GM20000 (cell line): ENCODE measurements at places on chromosomes 11 and 22.

- DNase-seq, result no peak
These were observed 5.9 kb downstream of the LRRC32 start for GRCh38 chr11:76664578-76665061.

DNA sequence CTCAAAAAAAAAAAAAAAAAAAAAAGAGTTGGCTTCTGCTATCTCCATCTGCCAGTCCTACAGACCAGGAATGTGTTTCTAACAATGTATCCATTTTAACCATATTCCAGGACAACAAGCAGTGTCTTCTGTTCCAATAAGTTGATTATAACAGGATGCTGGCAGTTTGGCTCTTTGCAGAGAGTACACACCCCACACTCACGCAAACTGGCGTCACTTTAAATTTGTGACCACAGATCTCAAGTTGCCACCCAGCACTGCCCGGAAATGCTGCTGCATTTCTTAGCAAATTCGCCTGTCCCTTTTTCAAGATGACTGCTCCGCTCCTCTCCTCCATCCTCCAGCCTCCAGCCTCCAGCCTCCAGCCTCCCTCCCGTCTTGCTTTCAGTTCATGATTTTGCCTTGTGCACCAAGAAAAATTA lies 44.3 kb downstream of the SCGB1A1 start:
- no peak for DNase-seq

DNA sequence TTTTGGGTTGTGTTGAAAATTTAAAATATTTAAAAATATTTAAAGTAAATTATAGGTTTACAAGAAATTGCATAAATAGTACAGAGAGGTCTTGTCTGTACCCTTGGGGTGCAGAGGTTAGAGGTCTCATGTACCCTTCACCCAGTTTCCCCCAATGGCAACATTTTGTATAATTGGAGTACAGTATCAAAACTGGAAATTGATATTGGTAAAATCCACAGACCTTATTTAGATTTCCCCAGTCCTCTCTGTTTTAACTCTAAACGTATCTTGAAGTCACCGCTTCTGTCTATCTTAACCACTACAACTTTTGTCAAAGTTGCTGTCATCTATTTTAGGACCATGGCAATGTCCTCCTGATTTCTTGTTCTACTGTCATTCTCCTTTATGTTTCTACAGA lies 10.9 kb downstream of the THY1 start:
- DNase-seq, result no peak

DNA sequence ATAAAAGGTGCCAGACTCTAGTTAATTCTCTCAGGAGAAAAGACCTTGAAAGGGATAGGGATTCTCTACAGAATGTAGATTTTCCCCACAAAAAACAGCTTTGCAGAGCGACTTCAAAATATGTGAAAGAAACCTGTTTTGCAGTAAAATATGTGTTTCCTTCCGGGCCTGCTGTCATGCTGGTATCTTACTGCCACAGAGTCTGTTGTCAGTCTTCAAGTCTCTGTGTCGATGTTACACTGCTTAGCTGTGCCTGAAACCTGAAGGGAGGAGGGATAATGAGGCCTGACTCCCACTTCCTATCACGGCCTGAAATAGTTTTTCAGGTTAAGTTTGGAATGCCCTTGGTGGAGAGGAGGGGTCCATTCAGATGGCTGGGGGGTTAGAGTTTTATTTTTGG lies 1.7 kb upstream of the DGCR2 start:
- DNase-seq, result no peak

DNA sequence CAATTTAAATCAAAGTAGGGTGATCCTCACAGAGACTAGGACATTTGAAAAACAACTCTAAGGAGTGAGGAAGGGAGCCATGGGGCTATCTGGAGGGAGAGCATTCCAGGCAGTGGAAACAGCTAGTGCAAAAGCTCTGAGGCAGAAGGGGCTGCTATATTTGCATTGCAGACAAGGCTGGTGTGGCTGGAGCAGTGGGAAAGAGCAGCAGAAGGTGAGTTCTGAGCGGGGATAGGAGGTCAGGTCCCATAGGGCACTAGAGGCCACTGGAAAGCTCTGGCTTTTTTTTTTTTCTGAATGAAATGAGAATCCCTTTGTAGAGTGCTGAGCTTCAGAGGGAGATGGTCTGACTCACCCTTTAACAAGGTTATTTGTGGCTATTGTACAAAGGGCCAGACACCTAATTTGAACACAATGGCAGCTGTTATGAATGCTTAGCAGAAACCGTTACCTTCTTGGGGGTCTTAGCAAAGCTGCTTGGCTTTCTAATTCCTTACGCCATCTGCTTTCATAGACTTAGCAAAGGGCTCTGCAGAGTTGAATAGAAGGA lies 291.6 kb downstream of the BUD13 start:
- no peak for DNase-seq

- DNase-seq, result no peak
These were observed 2.4 kb upstream of the SSTR3 start for GRCh38 chr22:37214731-37215030.

GRCh38 chr22:22927888-22928665 lies 40.5 kb downstream of the IGLL5 start:
- DNase-seq, result no peak

- no peak for DNase-seq
These were observed 144.3 kb downstream of the TRPC6 start for GRCh38 chr11:101439488-101439887.

DNA sequence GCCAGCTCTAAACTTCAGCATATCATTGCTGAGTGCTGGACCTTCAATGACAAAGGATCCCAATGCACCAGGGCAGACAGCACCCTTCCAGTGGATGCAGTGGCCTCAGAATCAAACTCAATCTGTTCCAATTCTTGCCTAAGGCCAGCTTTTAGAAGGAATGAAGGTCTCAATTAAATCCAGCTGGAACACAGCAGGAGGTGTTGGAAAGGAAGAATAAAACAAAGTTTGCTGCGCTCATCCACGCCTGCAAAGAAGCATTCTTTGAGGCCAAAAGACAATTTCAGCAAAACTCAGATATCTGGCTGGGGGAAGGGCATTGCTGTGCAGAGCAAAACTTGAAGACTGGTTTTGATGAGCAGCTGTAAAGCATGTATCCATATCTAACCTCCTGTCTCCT lies 120.7 kb downstream of the CCDC81 start:
- DNase-seq, result no peak

- no peak for DNase-seq
These were observed 122.5 kb downstream of the SERGEF start for GRCh38 chr11:17890325-17890724.

GRCh38 chr11:128843198-128843785 lies 23.8 kb downstream of the KCNJ1 start:
- no peak for DNase-seq

DNA sequence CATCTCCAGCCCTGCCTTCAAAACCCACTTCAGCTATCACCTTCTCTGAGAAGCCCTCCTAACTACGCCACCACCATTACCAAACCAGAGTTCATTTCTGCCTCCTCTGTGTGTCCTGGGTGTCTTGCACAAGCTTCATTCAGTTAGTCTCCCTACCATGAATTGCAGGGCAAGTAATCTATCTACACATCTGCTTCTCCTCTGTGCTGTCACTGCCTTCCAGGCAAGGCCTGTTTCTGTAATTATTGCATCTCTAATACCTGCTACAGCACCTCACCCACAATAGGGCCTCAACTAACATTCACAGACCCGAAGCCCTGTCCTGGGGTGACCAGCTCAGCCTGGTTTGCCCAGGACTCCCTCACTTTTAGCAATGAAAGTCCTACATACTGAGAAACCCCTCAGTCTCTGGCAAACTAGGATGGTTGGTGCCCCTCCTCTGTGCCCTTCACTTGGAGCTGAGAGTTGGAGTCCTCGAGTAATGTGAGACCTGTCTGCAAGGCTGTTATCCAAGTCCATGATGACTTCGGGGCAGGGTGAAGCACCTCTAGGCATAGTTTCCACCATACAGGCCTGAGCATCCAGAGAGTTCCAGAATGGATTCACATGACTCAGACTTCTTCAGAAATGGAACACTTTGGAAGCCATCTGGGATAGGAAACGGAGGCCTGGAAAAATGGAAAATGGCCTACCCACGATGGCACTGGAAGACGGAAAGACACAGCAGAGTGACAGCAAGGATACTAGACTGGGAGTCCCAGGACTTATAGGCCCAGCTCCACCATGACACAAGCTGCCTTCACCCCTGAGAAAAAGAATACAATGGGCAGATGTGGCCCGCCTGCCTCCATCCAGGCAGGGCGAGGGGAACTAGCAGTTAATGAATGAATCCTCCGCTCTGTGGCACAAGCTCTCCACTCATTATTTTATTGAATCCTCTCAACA lies 269.3 kb downstream of the BUD13 start:
- no peak for DNase-seq

DNA sequence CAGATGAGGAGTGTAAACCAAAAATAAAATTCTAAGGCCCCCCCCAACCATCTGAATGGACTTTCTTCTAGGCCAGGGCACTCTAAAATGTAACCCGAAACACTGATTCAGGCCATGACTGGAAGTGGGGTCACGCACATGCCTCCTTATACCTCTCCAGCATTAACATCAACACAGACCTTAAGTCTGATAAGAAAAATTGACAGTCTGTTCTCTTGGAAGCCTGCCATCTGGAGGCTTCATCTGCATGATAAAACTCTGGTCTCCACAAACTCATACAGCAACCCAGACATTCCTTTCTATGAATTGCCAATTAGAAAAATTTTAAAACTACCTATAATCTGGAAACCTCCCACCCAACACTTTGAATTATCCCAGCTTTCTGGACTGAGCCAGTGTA lies 3.9 kb upstream of the SERGEF start:
- no peak for DNase-seq

DNA sequence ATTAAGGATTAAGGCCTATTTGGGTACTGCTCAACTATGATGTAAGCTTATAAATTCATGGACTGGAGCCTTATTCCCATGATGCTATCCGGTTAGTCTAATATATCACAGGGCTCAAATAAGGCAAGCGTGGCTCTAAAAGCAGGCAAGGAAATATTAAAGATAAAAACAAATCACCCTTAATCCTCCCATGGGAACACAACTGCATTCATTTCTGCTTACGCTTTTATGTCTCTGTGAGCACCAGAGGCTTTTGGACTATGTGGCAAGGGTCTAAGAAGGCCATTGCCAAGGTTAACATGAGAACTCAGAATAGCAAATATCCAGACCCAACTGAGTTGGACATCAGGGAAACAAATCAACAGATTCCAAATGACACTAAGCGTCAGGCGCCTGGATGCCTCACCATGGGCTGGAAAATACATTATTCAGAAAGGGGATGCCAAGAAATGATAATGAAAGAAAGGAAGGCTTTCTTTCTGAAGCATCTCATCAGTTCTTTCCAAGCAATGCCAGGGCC lies 138.1 kb downstream of the SLC1A2 start:
- DNase-seq, result no peak

DNA sequence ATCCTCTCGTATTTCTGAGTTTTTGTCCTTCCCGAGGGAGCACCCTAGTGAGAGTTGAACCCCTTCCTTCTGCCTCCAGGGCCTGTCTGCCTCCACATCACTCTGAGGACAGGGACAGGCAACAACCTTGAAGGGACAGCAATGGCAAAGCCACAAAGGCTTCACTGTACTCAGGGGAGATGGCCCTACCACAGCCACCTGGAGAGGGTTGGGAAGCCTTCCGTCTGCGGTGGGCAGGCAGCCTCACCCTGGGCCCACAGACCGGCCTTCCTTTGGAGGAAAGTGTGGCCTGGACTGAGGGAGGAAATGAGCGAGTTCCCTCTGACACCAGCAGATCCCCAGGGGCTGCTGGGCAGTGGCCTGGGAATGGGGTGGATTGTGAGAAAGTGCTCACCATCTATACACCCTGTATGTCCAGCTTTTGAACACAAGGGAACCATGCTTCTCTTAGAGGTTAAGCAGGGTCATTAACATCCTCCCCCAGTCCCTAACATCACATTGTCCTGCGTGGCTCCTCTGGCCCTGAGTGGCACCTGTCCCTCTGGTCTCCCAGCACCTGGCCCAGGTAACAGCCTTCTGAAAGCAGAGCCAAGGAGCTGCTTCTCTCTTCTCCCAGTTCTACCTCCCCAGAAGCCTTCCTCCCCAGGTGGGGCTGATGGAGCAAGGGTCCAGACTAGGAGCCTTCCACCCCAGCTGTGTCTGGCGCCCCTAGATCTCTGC lies 6.8 kb downstream of the SLC35C1 start:
- DNase-seq, result no peak

DNA sequence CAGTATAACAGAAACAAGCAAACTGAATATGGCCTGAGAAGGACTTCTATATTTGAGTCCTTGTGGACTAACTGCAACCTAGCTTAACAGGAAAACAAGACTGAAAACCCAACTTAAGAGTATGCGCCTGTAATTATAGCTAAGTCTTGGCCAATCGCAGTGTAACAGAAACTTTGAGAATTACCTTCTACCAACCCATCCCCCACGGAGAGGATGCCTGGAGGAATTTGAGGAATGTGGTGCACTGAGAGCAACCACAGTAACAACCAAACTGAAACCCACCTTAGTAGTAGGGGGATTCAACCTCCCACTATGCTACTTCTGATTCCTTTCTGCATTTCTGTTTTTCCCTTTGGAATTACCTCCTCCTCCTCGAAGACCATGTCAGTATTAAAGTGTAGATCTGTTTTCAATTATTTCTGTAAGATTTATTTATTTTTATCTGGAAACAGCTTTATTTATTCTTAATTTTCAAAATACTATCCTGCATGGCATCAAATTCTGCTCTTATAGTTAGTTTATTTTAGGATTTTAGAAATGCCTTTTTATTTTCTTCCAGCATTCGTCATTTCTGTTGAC lies 393.6 kb downstream of the KCNA4 start:
- DNase-seq, result no peak

DNA sequence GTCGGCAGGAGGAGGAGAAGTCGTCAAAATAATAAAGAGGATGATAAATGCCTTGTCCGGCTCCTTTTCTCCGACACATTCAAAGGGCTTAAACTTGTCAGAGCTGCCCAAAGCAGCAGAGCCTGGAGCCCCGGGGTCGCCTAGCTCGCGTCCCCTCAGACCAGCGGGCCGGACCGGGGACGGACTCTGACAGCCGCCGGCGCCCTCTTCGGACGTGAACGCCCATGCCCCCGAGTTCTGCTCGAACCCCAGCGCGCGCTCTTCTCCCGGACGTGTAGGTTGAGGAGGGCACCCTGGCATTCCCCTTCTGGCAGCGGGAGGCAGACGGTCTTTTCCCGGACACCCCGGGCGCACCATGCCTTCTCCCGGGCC lies 999 bp downstream of the FGF3 start:
- no peak for DNase-seq

GRCh38 chr11:76735841-76736240 lies 47.3 kb upstream of the TSKU start:
- no peak for DNase-seq

GRCh38 chr11:114889594-114890011 lies 211.3 kb downstream of the NXPE2 start:
- no peak for DNase-seq

GRCh38 chr11:22677153-22677903 lies 10.9 kb downstream of the GAS2 start:
- no peak for DNase-seq

DNA sequence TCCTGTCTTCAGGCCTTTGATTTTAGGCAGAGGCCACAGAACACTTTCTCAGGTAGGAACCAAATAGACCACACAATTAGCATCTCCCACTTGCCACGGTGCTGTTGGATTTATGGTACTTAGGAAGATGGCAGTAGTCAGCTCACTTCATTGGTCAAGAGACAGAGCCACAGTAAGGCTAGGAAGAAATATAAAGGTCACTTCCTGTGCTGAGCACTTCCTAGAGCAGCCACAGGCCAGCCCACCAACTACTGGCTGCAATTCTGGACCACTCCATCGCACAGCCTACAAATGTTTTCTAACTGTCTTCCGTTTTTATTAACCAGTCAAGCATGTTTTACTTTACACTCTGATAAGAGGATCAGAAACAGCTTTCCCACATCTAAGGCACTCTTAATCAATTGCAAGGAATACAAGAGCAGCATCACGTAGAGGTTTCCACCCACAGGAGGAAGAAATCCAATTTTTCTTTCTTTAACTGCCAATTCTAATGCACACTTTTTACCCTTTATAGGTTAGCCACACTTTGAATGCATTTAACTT lies 54.7 kb downstream of the ABTB2 start:
- DNase-seq, result no peak
